ENCODE measurements at places on chromosomes 12 and 14.

- no peak for DNase-seq
These were observed 315.7 kb downstream of the NAV3 start for GRCh38 chr12:78146365-78146772.

DNA sequence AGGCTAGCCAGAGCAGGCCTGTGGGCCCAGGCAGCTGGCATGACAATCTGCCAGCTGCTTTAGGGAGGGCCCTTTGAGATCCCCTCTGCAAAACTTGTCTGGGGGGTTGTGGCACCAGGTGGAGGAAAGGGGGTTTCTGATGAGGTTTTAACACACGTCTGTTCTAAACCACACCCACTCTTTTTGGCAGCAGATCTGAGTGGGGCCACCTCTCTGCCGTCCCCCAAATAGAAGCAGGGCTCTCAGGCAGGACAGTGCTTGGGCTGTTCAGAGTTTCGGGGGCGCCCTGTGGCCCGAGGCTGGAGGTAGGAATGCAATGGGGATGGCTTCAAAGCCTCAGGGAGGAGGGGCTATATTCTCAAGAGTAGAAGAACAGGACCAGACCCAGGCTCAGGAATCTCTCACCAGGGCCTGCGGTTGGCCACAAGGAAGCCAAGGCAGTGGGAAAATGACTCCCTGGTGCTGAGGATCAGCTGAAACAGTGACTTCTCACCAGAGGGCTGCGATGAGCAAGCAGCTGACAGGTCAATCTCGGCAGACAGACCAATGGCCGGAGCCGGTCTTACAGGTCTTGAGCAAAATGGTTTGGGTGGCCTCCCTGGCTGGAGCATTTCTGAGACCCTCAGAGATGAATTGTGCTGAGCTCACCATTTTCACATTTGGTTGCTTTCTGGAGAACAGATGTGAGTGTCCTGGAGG lies 1.5 kb upstream of the KRT5 start:
- DNase-seq: no peak

DNA sequence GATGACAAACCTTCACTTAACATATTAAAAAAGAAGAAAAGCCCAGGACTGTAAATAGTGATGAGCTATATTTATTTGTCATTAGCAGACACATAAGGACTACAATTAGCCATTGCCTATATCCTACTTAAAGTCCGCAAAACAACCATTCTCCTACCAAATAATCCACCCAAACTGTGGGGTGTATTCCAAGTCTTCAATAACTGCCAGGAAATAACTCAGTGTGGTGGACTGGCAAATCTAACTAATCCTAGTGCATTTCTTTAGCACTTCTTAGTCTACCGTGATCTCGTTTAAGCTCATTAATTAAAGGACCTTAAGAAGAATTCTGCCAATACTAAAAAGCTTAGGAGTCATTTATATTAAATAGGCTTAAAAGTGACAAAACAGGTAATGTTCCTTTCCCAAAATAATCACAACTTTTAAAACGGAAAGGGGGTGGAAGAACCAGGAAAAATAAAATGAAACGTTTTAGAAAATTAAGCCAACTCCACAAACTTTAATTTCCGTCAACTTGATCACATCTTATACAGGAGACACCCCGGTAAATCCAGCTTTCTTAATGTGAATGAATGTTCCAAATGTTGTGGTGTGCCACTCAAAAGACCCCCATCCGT lies 1.8 kb downstream of the NOVA1 start:
- DNase-seq: no peak

- DNase-seq: no peak
These were observed 41.5 kb upstream of the CCDC60 start for GRCh38 chr12:119292893-119293630.

- no peak for DNase-seq
These were observed 111.9 kb downstream of the LGR5 start for GRCh38 chr12:71551529-71551928.

- DNase-seq: no peak
These were observed 340.2 kb downstream of the AEBP2 start for GRCh38 chr12:19779395-19780056.

DNA sequence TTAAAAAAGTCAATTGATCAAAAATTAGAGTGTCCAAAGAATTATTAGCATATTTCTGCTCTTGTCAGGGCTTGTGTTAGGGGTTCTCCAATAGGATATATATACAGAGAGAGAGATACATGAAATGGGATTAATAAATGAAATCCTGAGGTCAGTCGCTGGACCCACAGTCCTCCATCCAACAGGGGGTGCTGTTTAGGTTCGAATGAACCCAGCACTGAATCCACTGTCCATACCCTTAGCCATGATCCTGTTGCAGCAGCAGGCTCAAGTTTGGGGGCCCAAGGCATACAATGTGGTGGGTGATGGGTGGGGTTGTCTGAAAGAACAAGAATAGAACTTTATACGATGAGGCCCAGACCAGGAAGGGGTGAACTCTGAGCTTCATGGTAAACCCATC lies 780 bp upstream of the MYO1H start:
- DNase-seq: no peak

- DNase-seq: no peak
These were observed 94.9 kb downstream of the CHGA start for GRCh38 chr14:93017898-93018297.

DNA sequence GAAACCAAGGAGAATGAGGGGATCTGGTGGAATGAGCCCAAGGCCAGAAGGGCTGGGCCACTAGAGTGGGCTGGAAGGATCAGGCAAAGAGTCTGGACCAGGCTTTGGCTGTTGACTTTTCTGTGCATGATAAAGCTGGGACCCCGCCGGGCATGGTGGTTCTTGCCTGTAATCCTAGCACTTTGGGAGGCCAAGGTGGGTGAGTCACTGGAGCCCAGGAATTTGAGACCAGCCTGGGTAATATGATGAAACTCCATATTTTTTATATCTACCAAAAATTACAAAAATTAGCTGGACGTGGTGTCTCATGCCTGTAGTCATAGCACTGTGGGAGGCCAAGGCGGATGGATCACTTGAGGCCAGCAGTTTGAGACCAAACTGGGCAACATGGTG lies 393 bp upstream of the KLHL33 start:
- no peak for DNase-seq

DNA sequence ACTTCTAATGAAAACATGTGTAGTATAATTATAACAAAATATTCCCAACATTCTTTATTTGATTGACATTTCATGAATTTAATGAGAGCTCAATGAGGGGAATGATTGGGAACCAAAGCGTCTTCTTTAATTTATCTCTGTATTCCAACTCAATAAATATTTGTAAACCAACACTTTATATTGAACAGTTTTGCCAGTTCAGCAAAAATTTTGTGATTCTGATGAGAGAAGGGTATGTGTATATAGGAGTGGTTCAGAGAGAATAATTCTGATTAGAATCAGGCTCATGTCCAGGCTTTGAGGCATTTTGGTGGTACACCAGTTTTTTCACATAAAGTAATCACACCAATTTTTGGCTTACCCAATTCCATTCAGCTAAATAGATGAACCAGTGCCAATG lies 564.2 kb downstream of the TMTC2 start:
- no peak for DNase-seq

GRCh38 chr14:104138098-104138717 lies at the start of gene KIF26A:
Gene KIF26A, plus strand, starts transcription at chr14:104138587. Its CDS starts 136 bp downstream, at chr14:104138723.
- no peak for DNase-seq

- DNase-seq: no peak
These were observed 295.5 kb downstream of the RMST start for GRCh38 chr12:97758194-97758501.

GRCh38 chr12:52772772-52773171 lies 4.4 kb downstream of the KRT76 start:
- no peak for DNase-seq

DNA sequence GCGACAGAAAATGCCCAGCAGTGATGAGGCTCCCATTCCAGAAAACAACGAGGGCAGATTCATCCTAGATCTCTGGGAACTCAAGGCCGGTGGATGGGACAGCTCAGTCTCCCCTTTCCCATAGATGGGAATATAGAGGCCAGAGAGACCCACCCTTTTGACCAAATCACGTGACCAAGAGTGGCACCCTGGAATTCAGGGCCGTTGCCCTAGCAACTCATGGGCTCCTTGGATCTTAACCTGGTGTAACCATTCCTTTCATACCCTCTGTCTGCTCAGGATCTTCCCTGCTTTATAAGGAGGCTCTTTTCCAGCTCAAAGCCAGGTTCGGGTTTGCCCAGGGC lies 8.4 kb upstream of the LRTM2 start:
- no peak for DNase-seq

DNA sequence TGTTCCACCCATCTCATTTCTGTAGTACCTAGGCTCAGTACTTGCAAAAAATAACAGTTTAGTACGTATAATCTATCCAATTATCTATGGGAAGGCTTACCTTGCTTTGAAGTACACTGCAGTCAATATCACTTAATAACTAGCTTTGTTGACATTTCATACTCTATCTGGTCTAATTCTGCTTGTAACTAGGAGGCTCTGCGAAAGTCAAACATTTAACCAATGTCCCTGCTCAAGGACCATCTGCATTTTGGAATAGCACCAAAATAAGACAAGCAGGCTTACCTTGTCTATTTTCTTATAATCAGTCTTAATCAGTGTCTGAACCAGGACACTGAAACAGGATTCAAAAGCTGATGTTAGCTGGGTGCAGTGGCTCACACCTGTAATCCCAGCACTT lies 39.9 kb downstream of the SLC25A47 start:
- no peak for DNase-seq

DNA sequence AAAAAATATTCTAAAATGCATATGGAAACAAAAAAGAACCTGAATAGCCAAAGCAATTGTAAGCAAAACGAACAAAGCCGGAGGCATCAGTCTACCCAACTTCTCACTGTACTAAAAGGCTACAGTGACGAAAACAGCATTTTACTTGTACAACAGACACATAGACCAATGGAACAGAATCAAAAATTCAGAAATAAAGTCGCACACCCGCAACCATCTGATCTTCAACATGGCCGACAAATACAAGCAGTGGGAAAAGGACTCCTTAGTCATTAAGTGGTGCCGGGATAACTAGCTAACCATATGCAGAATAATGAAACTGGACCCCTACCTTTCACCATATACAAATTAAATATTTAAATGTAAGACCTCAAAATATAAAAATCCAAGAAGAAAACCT lies 203.9 kb upstream of the PPFIA2 start:
- no peak for DNase-seq

Data from activated CD4-positive, alpha-beta T cell treated with anti-CD3 and anti-CD28 coated beads for 1 hour (primary cell).